ENCODE measurements at places on chromosomes 7 and 10. TPM values are rescaled to one million over a fixed set of nuclear protein-coding genes. Genes with fewer than 3 reads are reported as not detected.

The KLF14 gene
- not detected for total RNA-seq

The INSYN2A gene
- total RNA-seq: not detected

The STOX1 gene
- 1.1 TPM for total RNA-seq

The EPHB6 gene
- total RNA-seq: 66.3 TPM

The FOXI2 gene
- total RNA-seq: not detected

DNA sequence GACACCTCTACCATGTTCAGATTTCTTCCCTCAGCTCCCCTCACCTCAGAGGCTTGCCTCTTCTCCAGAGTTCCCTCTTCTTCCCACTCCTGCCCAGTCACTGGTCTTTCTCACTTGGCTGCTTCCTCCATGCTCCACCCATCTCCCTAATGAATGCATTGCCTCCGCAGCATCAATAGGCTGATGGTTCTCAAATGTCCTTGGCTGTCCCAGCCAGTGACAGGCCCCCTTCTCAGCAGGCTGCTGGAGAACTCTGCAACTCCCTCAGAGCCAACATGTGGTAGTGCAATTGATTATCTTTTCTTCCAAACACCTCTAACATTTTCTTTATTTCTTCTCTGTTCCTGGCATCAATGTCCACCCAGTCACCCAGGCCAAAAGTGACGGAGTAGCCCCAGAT, 218.2 kb downstream of the RELN start:
- no peaks in the 10 kb centered on the region for H3K4me1 ChIP-seq
- no peak overlapping the region for H3K27ac ChIP-seq
- H3K27me3 ChIP-seq: no peaks in the 10 kb centered on the region
- H3K4me3 ChIP-seq: no peak overlapping the region

- no peak for DNase-seq
- H3K27me3 ChIP-seq: peaks cover 24% of the 10 kb centered on the region
- H3K4me1 ChIP-seq: no peaks in the 10 kb centered on the region
- peak within 1 kb of the TSS; percentile 47 for H3K4me3 ChIP-seq
Observed at GRCh38 chr7:82443547-82444219, at the start of gene CACNA2D1. CACNA2D1 (minus strand) TSS chr7:82443777.

DNA sequence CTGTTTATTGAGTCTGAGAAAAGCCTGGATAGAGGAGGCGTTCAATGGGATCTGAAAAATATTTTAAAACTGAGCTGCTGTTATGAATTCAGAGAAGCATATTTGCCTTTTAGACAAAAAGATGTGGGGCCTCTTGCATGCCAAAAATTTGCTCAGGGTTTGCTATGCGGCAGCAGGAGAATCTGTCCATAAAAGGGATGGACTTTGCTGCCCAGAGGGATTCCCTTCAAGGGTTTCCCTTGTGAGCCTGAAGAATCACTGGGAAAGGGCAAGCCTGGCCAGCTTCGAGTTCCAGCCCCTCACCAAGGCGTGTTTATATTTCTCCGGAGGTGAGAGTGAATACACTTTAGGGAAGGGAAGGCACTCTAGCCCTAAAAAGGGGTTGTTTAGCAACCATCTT, 55.5 kb upstream of the CALD1 start:
- H3K36me3 ChIP-seq: no peaks in the 10 kb centered on the region
- no peak for DNase-seq
- no peaks in the 10 kb centered on the region for H3K4me1 ChIP-seq
- H3K27me3 ChIP-seq: no peaks in the 10 kb centered on the region

GRCh38 chr7:154902600-154903082, 100.3 kb downstream of the PAXIP1 start:
- peaks cover 32% of the 10 kb centered on the region for H3K27me3 ChIP-seq
- H3K4me3 ChIP-seq: no peak overlapping the region
- H3K36me3 ChIP-seq: no peaks in the 10 kb centered on the region

DNA sequence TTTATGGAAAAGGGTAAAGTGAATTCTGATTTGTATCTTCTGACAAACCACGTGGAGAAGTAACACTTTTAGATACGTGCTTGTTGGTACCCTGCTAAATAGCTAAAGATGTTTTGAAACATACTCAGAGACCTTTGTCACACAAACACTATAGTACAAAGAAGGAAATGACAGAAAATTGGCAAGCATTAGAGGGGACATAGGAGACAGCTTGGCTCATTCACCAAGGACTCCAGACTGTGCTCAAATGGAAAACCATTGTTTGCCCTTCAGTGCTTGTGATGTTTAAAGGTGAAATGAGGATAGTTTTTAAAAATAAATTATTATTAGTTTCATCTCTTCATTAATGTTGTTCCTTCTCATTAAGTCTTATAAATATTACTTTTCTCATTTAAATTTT, 34.0 kb upstream of the CD36 start:
- H3K4me1 ChIP-seq: no peaks in the 10 kb centered on the region
- no peak overlapping the region for H3K4me3 ChIP-seq
- H3K36me3 ChIP-seq: no peaks in the 10 kb centered on the region
- no peaks in the 10 kb centered on the region for H3K27me3 ChIP-seq
- no peak overlapping the region for H3K27ac ChIP-seq

DNA sequence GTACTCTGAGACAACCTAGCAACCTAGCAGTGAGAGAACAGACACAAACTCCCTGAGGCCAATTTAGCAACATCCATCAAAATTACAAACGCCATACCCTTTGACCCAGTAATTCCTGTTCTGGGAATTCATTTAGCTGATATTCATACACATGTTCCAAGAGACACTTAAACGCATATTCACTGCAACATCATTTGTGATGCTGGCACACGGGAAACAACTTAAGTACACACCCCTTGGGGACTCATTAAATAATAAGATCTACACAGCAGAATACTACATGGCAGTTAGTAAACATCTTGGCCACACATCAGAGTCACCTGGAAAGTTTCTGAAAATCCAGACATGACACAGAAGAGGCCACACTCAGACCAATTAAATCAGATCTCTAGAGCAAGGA, 17.6 kb downstream of the NUDCD3 start:
- no peak overlapping the region for H3K4me3 ChIP-seq
- peaks cover 12% of the 10 kb centered on the region for H3K4me1 ChIP-seq
- H3K27ac ChIP-seq: no peak overlapping the region

DNA sequence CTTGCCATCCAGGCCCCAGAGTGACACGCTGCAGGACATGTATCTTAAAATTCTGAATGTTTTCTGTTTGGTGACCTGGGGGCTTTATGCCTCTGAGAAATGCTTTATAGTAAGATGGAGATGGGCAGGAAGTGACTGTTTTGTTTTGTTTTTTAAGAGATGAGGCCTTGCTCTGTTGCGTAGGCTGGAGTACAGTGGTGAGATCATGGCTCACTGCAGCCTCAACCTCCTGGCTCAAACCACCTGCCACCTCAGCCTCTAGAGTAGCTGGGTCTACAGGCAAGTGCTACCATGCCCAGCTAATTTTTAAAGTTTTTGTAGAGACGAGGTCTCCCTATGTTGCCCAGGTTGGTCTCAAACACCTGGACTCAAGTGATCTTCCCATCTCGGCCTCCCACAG, 20.6 kb downstream of the ZNF777 start:
- peak overlapping the region; percentile 16 for H3K27ac ChIP-seq
- H3K4me1 ChIP-seq: no peaks in the 10 kb centered on the region
- no peaks in the 10 kb centered on the region for H3K27me3 ChIP-seq
- peaks cover 32% of the 10 kb centered on the region for H3K36me3 ChIP-seq
- no peak overlapping the region for H3K4me3 ChIP-seq
- DNase-seq: no peak

DNA sequence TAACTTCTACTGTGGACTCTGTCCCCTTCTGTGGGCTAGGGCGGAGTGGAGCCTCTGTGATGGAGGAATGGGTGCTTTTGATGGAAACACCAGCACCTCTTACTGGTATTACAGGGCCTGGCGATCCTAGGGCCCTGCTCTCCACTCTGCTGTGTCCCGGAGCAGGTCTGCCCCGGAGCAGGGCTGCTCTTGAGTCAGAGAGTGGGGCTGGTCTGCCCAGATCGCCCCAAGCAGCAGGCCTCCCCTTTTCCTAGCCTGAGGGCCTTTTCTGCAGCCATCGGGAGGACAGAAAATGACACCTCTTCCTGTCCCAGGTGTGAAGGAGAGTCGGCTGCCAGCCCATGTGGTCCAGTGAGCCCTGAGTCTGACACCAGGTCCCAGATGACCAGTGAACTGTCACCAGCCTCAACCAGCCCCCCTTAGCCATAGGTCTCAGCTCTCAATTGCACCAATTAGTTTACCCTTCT, 1.4 kb downstream of the ZNF282 start:
- DNase-seq: no peak
- H3K27me3 ChIP-seq: peaks cover 2% of the 10 kb centered on the region
- peaks cover 2% of the 10 kb centered on the region for H3K4me1 ChIP-seq
- peak overlapping the region; percentile 90 for H3K4me3 ChIP-seq
- H3K36me3 ChIP-seq: peaks cover 25% of the 10 kb centered on the region

DNA sequence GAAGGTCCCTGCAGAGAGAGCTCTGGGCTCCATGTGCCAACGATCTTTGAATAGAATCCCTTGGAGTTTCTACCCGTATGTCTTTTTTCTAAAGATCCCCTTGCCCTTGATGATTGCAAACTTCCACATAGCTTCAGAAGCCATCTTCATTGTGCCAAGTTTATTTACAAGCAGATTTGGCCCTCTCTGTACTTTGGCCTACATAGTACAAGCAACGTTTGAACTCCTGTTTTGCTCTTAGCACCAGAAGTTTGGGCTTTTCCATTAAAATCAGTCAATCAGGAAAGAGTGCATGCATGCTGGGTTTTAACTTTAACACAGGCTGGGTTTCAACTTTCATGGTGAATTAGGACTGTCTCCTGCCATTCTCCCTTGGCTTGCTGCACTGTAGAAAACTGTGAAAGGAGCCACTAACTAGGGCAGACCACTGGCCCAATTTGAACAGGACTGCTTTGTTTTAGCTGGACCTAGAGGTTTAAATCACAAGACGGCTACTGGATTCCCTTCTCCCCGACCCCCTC, 557.6 kb upstream of the GALNT17 start:
- no peak for DNase-seq
- H3K27ac ChIP-seq: no peak overlapping the region
- H3K36me3 ChIP-seq: no peaks in the 10 kb centered on the region
- no peaks in the 10 kb centered on the region for H3K4me1 ChIP-seq
- no peak overlapping the region for H3K4me3 ChIP-seq
- H3K27me3 ChIP-seq: no peaks in the 10 kb centered on the region

- H3K4me1 ChIP-seq: no peaks in the 10 kb centered on the region
- no peaks in the 10 kb centered on the region for H3K27me3 ChIP-seq
- no peaks in the 10 kb centered on the region for H3K36me3 ChIP-seq
- H3K27ac ChIP-seq: no peak overlapping the region
- DNase-seq: no peak
- no peak overlapping the region for H3K4me3 ChIP-seq
Observed at GRCh38 chr7:21656796-21657195, 114.0 kb downstream of the DNAH11 start.

DNA sequence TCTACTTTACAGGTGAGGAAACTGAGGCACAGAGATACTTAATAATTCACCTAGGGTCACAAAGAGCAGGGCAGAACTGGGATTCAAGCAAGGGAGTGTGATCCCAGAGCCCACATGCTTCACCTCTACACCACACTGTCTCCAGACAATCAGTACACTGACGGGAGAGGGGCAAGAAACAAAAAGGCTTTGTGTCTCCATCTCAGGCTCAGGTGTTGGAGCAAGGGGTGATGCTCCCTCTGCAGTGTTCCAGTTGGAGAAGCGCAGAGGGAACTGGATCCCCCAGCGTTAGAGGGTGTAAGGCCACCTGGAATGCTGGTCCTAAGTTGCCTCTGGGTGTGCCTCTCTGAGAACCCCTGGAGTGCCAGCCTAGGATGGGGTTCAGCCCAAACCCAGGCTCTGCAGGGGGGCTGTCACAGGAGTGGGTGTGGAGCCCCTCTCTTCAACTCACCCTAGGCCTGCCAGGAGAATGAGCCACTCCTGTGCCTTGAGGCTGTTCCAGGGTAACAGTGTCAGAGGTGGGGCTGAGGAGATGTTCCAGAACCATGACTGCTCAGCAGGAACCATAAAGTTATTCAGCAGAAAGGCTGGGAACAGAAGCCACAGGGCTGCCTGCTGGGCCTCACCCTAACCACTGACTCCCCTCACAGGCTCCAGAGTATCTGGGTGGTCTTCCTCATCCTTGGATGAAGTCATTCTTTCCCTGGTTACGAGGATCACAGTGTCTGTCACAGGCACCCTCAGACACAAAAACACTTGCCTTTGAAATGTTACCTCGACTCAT, 5.5 kb downstream of the RBP4 start:
- no peak for DNase-seq
- H3K27me3 ChIP-seq: peaks cover 17% of the 10 kb centered on the region
- no peaks in the 10 kb centered on the region for H3K4me1 ChIP-seq
- H3K27ac ChIP-seq: no peak overlapping the region
- H3K4me3 ChIP-seq: no peak overlapping the region

DNA sequence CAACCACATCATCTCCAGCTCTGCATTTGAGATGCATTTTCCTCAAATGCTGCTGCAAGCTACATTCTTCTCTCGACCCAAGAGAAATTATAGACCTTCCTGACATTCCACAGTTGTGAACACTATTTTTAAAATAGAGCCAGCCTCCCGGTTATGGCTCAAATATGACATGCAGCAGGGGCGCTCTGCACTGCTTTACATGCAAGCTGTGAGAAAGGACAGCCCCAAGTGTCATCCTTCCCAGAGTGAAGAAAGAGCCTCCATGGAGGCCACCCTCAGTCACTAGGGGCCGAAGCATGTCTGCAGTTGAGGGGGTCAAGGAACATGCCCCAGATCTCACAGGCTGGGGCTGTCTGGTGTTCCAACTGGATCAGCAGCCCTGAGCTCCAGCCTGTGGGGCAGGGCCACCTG, 63.9 kb upstream of the CHST15 start:
- H3K36me3 ChIP-seq: no peaks in the 10 kb centered on the region
- H3K27me3 ChIP-seq: peaks cover 21% of the 10 kb centered on the region
- no peak overlapping the region for H3K4me3 ChIP-seq
- no peak overlapping the region for H3K27ac ChIP-seq
- no peak for DNase-seq

GRCh38 chr7:46999866-47000265, 582.0 kb downstream of the TNS3 start:
- no peak overlapping the region for H3K27ac ChIP-seq
- no peak overlapping the region for H3K4me3 ChIP-seq
- no peaks in the 10 kb centered on the region for H3K4me1 ChIP-seq
- H3K27me3 ChIP-seq: no peaks in the 10 kb centered on the region

GRCh38 chr10:48996-49395, at the start of gene TUBB8:
TUBB8 (minus strand) TSS chr10:49296; CDS start chr10:49238, 58 bp downstream.
- H3K27ac ChIP-seq: no peak within 1 kb of the TSS
- no peak within 1 kb of the TSS for H3K4me3 ChIP-seq
- H3K27me3 ChIP-seq: no peaks in the 10 kb centered on the region
- no peaks in the 10 kb centered on the region for H3K36me3 ChIP-seq
- DNase-seq: no peak
- no peaks in the 10 kb centered on the region for H3K4me1 ChIP-seq

DNA sequence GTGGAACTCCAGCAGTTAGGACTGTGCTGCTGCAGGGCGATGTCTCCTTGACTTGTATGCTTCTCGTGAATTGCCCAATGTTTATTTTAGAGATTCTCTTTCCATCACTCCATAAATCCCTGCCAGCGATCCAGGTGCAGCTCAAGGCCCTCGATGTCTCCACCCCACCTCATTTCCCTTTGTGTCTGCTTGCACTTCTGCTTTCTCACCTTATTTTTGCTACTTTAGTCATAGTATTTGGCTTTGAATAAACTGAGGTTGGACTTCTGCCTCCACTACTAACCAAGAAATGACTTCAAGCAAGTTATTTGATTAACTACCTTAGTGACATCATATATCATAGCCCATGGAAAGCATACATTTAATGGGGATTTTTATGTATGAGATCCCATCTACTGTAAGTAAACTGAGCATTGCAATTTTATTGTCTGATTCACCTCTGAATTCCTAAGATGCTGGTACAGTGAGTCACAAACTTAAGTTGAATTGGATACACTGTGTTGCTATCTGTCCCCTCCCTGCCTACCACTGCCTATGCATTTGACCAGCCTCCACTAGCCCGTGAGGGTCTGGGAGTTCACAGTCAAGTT, 255.8 kb downstream of the ABCA13 start:
- no peak overlapping the region for H3K27ac ChIP-seq
- H3K4me3 ChIP-seq: no peak overlapping the region
- DNase-seq: no peak

All from T-cell (primary cell).